Stimulated activated CD8-positive, alpha-beta memory T cell treated with anti-CD3 and anti-CD28 coated beads, Interleukin-12 subunit alpha, Interleukin-12 subunit beta, amount 100 ng/mL, for 4 hours (primary cell): ENCODE measurements at places on chromosomes 7 and 10.

DNA sequence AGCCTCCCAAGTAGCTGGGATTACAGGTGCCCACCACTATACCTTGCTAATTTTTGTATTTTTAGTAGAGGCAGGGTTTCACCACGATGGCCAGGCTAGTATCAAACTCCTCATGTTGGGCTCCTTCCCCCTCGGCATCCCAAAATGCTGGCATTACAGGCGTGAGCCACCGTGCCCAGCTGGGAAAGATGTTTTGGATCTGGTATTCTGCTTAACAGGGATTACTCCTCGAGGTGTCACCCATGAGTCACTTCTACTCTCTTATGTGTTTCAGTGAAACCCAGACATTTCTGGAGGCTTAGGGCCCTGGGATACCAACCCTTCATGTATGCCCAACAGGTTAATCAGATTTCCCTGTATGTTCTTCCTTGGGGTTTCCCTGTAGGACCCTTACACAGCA is 11.8 kb upstream of the OPN4 start:
- DNase-seq, result no peak

DNA sequence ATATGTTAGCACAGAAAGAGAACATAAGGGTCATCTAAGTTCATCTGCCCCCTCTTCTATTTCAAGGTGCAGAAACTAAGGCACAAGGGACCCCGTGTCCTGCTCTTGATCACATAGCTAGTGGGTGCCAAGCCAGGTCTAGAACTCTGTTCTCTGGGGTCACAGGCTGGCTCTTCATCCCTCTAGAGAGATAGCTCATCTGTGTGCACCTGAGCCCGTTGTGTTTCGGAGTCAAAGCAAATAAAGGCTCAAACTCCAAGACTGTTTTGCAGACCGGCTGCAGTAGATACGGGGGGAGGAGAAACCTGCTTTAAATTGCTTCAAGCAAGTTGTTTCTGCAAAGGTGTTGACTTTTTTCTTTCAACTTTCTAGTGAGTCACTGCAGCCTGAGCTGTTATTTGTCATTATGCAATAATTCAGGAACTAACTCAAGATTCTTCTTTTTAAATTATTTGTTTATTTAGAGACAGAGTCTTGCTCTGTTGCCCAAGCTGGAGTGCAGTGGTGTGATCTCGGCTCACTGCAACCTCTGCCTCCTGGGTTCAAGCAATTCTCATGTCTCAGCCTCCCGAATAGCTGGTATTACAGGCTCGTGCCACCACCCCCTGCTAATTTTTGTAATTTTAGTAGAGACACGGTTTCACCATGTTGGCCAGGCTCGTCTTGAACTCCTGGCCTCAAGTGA is 6.5 kb downstream of the BLVRA start:
- no peak for DNase-seq

DNA sequence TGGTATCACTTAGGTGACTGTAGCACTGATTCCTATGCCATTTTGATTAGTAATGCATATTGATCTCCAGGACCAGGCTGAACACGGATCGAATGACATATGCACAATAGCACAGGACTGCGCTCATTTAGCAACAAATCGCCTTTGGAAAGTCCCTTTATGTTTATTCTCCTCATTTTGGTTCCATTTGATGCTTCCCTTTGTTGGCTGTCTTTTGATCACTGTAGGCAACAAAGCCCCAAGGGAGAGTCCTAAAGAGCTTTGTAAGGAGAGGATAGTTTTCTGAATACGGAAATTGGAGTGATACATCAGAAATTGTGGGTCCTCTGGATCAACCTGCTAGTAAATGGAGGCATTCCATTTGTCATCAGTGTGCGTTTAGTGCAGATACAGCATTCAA is 1111.4 kb downstream of the SORCS1 start:
- DNase-seq, result no peak

- no peak for DNase-seq
Measured at GRCh38 chr7:107999779-108000560, 3.0 kb downstream of the LAMB1 start.

- DNase-seq, result no peak
Measured at GRCh38 chr7:18361756-18362155, 133.8 kb upstream of the HDAC9 start.

GRCh38 chr7:21071561-21072501 is 285.1 kb upstream of the SP8 start:
- DNase-seq, result no peak

DNA sequence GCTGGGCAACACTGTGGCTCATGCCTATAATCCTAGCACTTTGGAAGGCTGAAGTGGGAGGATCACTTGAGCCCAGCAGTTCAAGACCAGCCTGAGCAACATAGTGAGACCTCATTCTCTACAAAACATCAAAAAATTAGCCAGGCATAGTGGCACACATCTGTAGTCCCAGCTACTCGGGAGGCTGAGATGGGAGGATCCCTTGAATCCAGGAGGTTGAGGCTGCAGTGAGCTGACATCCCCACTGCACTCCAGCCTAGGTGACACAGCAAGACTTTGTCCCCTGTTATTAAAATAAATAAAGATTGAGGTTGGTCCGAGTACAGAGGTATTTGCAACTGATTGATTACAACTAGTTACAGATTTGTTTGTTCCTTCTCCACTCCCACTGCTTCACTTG is 44.1 kb downstream of the SKIDA1 start:
- DNase-seq, result no peak

DNA sequence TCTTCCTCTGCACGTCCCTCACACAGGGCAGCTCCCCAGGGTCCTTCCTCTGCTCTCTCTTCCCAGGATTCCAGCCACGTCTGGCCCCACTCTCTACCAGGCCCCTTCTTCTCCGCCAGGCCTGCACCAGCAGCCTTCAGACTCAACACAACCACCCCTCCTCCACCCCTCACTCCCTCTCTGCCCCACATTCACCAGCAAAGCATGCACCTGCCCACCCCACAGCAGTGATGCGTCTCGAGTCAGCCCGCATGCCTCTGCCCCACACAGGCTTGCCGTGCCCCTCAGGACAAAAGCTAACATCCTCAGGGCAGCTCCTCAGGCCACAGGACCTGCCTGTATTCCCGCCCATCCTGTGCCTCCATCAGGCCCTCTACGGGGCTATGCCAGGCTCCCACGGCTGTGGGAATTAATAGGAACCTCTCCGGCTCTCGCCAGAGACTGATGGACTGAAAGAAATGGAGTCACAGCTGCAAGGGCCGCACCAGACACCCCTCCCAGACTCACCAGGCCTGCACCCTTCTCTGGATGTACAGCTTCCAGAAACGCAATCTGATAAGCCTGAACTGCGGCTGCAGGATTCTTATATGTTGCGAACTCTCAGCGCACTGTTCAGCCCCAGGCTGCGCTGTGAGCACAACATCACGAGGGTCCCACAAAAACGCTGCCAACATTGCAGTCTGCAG is 100.1 kb downstream of the CYTH3 start:
- no peak for DNase-seq

DNA sequence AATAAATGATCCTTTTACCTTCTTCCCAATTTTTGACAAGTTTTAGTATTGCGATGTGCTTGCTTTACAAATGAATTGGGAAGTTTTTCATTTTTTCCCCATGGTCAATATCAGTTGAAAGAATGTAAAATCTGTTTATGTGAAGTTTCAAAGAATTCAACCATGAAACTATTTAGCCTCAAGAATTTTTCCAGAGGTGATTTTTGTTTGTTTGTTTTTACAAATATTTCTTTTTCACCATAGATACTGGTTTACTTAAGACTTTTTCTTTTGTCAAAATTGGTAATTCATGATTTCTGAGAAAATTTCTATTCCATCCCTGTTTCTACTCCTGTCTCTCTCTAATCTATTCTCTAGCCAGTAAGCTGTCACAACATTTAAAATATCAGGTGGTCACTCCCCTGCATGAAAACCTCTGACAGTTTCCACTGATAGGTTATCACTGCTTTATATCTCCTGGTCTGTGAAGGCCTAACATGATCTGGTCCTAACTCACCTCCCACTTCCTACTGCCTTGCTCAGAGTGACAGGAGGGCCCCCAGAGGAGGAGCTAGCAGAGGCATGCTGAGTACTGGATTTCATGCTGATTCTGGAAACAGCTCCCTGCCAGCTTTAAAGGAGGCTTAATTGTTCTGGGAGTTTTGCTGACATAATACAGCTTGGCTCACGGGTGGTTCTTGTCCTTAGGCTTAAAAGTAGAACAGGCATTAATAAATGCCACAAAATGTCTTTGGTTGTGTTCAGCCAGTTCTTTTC is 7.6 kb upstream of the ARMS2 start:
- DNase-seq, result no peak

- DNase-seq, result no peak
Measured at GRCh38 chr7:47952224-47952623, 4.0 kb upstream of the PKD1L1 start.

DNA sequence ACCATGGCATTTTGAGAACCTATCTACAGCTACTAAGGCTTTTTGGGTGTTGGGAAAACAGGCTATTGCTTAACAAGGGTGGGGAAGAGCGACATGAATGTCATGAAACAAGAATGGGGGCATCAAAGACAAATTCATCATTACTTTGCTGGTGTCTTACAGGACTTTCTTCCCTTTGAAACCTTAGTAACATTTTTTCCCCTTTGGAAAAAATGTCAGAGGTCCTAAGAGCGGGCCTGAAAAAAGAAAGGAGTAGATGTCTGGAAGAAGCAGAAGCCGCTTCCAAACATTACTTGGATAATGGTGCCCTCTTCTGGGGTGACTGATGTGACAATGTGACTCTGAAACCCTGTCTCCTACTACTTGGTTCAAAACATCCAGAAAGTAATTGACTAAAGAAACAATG is 3.8 kb upstream of the DDX50 start:
- no peak for DNase-seq

DNA sequence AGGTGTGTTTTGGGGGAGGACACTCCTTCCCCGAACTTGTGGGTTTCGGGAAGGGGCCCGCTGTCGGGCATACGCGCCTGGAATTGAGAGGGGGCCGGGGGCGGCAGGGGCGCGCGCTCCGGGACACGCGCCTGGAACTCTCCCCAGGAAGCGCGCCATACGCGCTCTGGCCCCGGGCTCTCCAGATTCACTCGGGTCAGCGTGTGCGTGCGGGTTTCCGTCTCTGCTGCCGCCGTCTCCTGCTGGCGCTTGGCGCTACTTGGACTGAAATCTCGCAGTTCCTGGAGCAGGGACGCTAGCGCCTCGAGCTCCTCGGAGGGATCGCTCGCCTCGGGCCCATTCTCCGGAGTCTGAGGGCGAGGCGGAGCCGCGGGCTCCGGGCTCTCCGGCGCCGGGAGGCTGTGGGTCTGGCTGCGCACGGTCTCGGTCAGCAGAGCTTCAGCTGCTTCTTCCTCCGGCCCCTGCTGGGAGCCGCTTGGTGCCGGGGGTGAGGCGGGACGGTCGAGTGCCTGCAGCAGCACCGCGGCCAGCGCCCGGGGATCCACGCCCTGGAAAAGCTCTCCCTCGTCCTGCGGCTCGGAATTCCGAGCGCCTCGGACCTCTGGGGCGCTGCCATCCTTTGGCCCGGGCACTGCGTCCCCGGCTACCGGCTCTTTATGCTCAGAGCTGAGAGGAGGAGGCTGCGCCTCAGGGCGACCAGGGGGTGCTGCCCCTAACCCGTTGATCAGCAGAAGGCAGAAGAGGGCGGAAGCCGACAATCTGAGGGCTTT is 1.1 kb downstream of the VGF start:
- no peak for DNase-seq

DNA sequence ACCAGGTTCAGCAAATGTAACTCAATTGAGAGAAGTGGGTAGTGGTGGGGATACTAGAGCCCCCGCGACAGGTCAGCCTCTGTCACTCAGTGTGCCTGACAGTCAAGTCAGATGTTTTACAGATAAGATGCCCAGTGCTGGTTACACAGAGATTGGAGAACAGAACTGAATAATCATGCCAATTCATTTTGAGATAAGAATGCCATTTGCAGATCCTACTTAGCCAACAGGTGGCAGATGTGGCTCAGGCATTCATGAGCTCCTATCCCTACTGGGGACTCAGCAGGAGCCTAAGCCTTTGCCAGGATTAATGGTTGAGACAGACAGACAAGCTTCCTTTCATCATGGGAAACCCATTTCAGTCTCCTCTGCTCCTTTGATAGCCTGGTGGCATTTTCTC is 137.8 kb downstream of the MAPK8 start:
- DNase-seq, result no peak

DNA sequence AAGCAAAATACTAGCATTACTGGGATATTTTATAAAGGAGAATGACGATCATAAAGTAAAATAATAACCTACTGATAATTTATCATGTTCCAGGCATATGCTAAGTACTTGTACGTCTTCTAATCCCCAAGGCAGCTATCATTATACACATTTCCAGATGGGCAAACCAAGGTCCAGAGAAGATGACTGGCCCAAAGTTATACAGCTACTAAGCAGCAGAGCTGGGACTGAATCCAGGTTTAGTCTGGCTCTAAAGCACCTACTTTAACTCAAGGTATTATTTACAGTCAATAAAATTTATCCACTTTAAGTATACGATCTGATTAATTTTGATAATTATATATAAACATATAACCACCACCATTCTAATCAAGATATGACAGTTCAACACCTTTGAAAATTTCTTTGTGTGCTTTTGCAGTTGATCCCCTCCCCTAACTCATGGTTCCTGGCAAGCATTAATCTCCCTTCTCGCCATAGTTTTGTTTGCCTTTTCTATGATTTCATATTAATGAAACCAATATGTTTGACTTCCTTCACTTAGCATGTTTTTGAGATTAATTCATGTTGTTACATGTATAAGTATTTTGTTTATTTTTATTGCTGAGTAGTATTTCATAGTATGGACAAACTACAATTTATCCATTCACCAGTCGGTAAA is 126.7 kb downstream of the CPEB3 start:
- no peak for DNase-seq

DNA sequence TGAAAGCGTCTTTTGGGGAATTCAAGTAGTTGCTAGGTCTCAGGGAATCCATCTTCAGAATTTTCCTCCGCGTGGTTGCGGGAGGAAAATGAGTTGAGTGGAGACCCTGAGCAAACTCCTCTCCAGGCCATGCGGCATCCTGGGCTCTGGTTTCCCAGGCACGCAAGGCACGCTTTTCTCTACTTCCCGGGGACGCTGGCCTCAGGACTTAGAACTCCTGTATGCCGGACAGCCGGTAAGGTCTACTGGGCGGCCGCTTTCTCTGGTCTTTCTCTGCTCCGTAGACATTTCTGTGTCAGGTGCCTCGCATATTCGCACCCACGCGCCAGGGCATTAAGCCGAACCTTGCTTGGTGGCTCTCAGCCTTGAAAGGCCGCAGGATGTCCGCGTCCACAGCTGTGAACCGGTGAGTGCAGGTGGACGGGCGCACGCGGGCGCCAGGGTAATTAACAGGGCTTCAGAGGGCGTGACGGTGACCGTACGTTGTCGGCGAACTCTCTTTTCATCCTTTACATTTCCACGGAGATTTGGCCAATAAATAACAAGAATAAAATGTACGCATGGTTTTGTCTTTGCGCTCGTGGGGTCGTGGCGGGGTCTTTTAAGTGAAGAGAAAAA is 992 bp upstream of the RBM20 start:
- no peak for DNase-seq

GRCh38 chr10:55378196-55378595 is 577.2 kb upstream of the PCDH15 start:
- DNase-seq, result no peak

DNA sequence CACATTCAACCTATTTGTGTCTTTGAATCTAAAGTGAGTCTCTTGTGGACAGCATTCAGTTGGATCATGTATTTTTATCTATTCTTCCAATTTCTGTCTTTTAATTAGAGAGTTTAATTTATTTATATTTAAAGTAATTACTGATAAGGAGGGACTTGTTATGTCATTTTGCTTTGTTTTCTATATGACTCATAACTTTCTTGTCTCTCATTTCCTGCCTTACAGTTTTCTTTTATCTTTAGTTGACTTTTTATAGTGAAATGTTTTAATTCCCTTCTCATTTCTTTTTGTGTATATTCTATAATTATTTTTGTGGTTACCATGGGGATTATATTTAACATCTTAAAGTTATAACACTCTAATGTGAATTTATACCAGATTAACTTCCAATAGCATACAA is 7.3 kb upstream of the ZNF518A start:
- no peak for DNase-seq

- DNase-seq, result no peak
Measured at GRCh38 chr7:563629-564170, 44.1 kb upstream of the PDGFA start.
